ENCODE measurements at places on chromosomes 16 and 17. TPM values are rescaled to one million over a fixed set of nuclear protein-coding genes. Genes with fewer than 3 reads are reported as not detected.

KRT16 gene
- 2.1 TPM for total RNA-seq

SHCBP1 gene
- total RNA-seq: 15.5 TPM

CCL16 gene
- total RNA-seq: not detected

SAMD14 gene
- 3.4 TPM for total RNA-seq

HS3ST3B1 gene
- total RNA-seq: not detected

KRT33B gene
- not detected for total RNA-seq

HASPIN gene
- total RNA-seq: 13.1 TPM

SLX4 gene
- total RNA-seq: 6.4 TPM

TPSB2 gene
- not detected for total RNA-seq

HNF1B gene
- total RNA-seq: 66.0 TPM

IRF8 gene
- total RNA-seq: 0.23 TPM

KARS1 gene
- total RNA-seq: 141 TPM

TM4SF5 gene
- 0.61 TPM for total RNA-seq

SOCS1 gene
- 1.2 TPM for total RNA-seq

MSRB1 gene
- total RNA-seq: 35.7 TPM

TEKT5 gene
- total RNA-seq: 0.42 TPM

HS3ST2 gene
- total RNA-seq: not detected

Measured in HT-29 (cell line).